ENCODE measurements at places on chromosomes 1 and 21.

DNA sequence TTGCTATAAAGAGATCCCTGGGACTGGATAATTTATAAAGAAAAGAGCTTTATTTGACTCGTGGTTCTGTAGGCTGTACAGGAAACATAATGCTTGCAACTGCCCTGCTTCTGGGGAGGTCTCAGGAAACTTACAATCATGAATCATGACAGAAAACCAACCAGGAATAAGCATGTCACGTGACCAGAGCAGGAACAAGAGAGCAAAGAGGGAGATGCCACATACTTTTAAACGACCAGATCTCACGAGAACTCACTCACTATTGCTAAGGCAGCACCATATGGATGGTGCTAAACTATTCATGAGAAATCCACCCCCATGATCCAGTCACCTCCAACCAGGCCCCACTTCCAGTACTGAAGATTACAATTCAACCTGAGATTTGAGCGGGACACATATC, 49.8 kb upstream of the RCC1 start:
- no peak for ATAC-seq

DNA sequence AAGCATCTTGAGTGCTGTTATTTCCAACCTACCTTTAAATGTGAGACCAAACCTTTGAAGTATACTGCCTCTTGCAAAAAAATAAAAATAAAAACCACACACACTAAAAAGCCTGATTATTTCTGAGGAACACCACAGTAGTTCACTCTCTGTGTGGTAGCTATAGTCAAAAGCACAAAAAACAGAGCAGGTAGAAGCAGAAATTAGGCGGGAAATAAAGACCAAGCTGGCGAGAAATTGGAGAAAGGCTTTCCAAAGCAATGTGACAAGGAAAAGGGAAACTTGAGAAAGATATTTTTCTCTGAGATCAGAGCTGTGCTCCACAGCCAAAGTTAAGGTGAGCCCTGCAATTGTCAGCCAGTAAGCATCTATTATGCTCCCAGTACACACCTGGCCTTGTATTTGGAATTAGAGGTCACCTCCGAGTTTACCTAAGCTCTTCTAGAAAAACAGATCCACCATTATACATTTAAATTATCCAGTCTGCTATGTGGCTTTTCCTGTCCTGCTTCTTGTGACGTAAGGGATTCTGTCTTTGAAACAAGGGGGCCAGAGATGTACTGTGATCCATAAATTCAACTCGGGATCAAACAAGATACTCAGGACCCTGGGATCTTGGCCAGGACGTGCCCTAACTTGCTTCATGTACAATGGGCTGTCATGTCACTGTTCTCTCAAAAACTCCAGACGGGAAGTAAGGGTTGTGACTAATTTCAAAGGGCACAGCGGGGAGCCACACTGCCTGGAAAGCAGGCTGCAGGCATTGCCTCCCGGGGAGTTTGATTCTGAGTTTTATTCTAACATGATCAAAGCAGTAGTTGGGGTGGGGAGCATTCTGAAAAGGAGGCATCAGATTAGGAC, 39.8 kb upstream of the RAB4A start:
- ATAC-seq, result no peak

DNA sequence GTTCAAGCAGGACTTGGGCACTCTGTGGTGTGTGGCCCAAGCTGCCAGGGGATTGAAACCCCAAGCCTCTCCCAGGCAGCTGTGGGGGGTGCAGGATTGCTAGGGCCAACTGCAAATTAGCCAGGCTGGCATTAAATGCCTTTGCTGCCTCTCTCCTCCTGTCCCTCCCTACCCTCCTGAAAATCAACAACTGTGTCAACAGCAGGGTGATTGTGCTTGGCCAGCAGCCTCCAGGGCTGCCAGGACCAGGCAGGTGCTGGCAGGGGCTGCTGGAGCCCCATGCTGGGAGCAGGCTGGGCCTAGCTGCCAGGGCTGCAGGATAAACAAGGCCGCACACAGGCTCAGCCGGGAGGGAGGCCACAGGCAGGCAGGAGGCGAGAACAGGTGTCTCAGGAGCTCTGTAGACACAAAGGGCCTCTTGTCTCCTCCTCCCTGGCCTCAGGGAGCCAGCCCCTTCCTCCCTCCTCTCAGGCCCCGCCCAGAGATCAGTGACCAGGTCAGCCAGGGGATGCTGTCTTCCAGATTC, 11.4 kb downstream of the SOX13 start:
- ATAC-seq, result no peak

GRCh38 chr1:94202241-94202640, 35.1 kb downstream of the ARHGAP29 start:
- ATAC-seq, result no peak

DNA sequence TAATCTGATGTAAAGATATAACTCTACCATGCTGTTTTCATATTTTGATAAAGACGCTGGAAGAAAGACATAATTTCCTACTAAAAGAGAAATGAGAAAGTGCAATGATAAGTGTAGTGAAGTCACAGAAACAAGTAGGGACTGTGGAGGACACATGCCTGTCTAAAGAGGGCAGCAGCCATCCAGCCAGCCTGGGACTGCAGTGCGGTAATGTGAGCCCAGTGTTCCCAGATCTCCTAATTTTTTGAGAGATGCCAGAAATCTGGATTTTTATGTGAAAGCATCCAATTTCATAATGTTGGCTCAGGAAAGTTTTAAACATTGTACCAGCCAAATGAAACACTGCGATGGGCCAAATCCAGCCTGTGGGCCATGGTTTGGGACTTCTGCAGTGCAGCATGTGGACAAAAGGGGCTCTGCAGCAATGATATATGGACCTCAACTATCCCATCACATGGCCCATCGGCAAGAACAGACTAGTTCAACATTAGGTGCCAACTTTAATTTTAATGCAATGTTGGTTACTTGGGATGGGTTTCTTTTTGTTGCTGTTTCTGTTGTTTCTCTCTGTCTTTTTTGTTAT, 329.5 kb downstream of the LTN1 start:
- ATAC-seq, result no peak

- no peak for ATAC-seq
Observed at GRCh38 chr1:91552596-91552995, 51.9 kb downstream of the CDC7 start.

DNA sequence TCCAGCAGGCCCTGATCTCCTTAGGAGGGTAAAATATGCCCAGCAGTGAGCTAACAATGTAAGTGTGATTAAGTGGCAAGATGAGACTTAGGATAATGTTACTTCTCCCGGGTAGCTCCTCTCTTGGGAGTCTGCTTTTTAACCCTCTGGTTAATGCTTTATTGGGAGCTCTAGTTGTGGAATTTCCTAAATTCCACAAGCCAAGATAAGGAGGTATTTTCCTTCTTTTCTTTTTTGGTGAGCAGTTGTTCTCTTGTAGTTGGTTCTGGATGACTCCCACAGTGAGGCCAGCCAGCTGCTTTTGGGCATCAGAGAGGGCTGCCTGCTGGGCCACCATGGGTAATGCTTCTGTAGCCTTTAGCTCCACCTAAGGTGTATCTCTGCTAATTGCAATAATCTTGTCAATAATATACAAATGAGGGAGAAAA, 19.3 kb downstream of the C1orf52 start:
- ATAC-seq, result no peak

- no peak for ATAC-seq
Observed at GRCh38 chr1:59750328-59751003, 64.3 kb upstream of the HOOK1 start.

GRCh38 chr21:38075833-38076587, 159.8 kb upstream of the KCNJ6 start:
- ATAC-seq, result no peak

DNA sequence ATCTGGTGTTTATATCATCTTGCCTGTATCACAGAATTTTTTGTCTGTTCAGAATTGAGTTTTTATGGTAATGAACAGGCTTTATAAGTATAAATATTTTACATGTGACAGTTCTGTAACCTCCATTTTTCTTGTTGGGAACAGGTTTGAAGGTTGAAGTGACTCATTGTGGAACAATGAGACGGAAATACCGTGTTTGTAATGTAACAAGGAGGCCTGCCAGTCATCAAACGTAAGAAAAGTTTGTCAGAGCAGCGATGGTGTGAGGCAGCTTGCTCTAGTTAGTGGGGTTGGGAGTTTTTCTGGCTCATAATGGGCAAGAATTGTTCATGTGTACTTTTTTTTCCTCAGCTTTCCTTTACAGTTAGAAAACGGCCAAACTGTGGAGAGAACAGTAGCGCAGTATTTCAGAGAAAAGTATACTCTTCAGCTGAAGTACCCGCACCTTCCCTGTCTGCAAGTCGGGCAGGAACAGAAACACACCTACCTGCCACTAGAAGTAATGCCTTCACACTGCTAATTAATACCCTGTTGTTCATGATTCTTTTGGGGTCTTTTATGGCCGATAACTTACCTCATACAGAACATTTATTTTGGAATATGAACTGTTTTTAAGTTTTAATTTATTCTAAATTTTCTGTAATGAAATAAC, 75.2 kb upstream of the TEKT2 start:
- ATAC-seq, result no peak

GRCh38 chr1:113657556-113658063, 101.7 kb downstream of the PHTF1 start:
- ATAC-seq, result no peak

DNA sequence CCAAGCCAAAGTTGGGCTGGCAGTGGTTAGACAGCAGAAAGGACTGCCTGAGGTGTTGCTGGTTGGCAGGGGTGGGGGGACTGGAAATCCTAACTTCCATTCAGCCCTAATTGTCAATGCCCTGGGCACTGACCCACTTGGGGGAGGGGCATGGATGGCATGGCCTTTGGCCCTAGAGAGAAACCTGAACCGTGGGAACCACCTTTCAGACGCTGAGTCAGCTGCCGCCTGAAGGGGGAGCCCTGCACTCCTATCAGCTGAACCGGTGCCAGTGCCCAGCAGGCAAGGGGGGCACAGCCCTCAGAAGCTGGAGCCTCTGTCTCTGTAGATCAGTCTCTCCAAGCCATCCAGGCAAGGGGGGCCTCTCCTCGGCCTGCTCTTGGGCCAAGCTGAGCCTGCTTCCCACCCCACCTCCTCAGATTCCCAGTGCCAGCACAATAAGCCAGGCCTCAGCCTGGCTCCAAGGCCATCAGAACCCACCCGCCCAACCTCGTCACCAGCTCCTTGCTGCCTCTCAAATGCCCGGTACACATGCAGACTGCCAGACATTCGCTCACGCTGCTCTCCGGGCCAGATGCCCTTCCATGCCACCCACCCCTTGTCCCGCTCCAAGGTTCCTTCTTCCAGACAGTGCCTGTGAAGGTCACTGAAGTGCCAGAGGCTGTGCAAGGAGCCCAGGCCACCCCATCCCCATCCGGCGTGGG, 11.6 kb downstream of the TINAGL1 start:
- peak; percentile 69 for ATAC-seq

GRCh38 chr1:182917378-182917777, 35.6 kb downstream of the SHCBP1L start:
- ATAC-seq, result no peak

DNA sequence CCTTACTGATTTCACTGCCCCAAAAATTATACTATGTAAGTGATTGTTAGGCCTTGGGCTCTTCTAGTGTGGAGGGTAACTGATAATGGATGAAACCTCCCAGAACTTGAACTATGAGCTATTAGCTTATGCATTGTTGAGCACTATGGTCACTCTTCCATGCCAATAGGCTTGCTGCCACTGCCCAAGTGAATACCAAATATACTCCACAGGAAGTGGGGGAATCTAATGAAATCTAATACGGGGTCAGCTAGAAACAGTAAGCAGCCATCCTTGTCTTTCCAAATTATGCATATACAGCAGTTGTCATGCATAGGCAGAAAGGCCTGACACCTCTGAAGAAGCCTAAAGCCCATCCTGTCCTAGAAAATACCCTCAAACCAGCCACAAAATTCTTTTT, 198.7 kb upstream of the PTBP2 start:
- ATAC-seq, result no peak

- no peak for ATAC-seq
Observed at GRCh38 chr1:25066731-25067517, 136.8 kb upstream of the RUNX3 start.

DNA sequence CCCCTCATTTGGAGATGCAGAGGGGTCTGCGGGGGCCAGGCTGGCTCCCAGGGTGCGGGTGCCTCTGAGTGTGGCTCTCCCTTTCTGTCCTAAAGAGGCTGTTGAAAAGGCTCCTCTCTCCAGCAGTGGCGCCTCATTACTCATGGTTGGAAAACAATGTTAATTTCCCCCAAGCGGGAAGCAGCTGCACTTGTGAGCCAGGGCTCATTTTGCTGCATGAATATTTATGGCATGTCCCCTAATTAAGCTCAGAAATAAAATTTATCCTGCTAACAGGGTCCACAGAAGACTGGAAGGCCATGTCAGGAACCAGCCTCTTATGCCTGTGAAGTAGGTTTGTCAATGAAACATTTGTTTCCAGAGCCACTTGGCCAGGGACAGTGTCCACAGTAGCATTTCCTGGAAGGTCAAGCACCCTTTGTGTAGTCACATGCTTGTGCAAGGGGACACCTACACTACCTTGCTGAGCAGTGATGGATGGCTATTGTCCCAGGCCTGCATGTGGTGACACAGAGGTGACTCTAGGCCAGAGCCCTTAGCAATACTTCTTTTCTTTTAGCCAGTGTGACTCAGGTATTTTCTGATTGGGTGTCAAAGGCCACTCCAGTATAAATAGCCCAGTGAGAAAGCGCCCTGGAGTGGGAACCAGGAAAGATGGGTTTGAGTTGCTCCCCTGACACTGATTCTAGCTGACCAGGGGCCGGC, 259.0 kb downstream of the FOXD2 start:
- ATAC-seq, result no peak

GRCh38 chr1:178241057-178241456, 147.2 kb downstream of the RASAL2 start:
- no peak for ATAC-seq

GRCh38 chr1:246099570-246099969, 407.5 kb downstream of the SMYD3 start:
- ATAC-seq, result no peak

GRCh38 chr1:15397236-15397635, 12.5 kb upstream of the EFHD2 start:
- no peak for ATAC-seq

- ATAC-seq, result no peak
Observed at GRCh38 chr1:204413170-204413535, 1.5 kb upstream of the PPP1R15B start.

DNA sequence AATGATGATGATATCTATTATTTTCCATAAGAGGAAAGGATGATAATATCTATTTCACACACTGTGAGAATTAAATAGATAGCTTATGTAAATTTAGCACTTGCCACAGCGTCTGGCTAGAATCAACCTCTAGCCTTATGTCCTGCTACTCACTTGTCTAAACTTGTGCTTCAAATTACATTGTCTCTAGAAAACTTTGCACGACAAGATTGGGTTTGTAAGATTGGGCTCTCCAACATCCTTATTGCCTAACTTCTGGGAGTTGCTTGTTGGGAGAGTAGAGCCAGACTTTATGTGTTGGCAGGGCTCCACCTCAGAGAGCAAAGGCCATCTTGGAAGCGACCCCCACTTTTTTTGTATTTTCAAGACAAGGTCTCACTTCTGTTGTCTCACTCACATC, 50.0 kb upstream of the POGK start:
- ATAC-seq, result no peak
